Stimulated activated CD4-positive, alpha-beta T cell treated with anti-CD3 and anti-CD28 coated beads, Interleukin-15, amount 100 ng/mL, for 1 hour (primary cell): ENCODE measurements at places on chromosomes 5 and 9.

DNA sequence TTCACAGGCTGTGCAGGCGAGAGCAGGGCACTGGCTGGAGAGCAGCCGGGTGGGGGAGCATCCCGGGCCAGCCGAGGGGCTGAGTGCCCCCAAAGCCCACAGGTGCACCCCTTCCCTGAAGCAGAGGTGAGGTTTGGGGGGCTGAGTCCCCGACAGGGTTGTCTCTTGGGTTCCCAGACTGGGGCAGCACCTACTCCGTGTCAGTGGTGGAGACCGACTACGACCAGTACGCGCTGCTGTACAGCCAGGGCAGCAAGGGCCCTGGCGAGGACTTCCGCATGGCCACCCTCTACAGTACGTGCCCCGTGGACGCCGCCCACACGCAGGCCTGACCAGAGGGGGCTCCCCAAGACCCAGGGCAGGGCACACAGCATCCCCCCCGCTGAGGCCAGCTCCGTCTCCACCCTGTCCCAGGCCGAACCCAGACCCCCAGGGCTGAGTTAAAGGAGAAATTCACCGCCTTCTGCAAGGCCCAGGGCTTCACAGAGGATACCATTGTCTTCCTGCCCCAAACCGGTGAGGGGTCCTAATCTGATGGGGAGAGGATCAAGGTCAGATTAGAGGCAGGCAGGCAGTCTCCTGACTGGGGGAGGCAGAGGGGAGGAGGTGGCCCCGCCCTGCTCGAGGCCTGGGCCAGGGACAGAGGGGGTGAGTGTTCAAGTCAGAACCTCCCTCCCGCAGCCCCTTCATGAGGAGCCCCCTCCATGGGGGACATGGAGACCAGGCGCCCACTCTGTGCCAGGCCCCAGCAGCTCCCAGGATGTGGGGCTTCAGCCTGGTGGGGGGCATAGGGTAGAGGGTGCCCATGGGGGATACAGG is 2.7 kb downstream of the PTGDS start:
- DNase-seq, result no peak

DNA sequence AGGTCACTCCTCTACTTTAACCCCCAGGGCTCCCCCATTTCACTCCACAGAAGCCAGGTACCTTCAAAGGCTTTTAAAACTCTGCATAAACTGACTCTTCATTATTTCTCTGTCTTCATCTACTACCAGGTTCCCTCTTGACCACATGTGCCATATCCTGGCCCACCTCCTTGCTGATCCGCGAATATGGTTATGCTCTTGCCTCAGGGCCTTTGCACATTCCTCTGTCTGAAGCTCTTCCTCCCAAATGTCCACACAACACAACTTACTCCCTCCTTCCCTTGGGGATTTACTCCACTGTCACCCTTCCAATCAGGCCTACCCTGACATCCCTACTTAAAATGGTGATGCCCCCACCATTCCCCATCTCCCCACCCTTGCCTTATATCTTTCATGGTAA is 134.6 kb upstream of the ANKRD55 start:
- DNase-seq, result no peak

DNA sequence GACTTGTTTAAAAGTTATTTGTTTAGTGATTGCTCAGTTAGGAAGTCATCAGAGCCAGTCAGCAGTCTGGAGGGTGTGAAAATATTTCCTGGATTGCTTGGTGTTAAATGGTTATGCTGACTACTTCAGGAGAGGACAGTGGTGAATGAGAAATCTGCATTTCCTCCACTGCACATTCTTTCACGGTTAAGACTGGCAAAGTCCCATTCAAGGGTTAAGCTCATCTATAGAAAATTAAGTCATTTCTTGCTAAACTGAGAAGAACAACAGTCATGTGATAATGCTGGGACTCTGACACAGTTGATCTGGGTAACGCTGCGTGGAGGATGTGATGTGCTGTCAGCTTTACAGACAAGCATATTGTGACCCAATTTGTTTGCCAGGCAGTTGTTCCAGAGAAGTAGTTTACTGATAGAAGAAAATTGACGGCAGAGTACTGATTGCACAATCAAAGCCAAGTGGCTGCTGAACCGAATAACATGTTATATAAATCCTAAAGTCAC is 80.4 kb downstream of the GRAMD2B start:
- DNase-seq, result no peak

GRCh38 chr5:82917584-82917983 is 159.6 kb downstream of the TMEM167A start:
- no peak for DNase-seq

GRCh38 chr5:32379421-32379820 is 65.1 kb downstream of the ZFR start:
- no peak for DNase-seq

- no peak for DNase-seq
Measured at GRCh38 chr9:108617676-108618075, 238.1 kb downstream of the ACTL7B start.

DNA sequence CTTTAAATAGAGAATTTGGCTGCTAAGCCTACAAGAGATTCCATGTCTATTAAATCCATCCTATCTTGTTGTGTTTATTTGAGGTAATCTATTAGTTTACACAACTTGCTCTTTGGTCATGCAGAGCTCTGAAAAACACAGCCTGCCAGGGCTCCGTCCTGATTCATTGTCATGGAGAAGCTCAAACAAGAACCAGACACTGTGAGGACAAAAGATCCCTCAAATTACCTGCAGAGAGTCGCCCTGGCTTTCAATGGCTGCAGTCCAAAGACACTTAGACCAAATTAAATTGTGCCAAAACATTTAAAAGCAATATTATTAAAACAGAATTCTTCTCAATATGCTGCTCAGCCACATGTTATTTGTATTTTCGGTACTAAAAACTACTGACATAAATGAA is 60.1 kb downstream of the CDH18 start:
- DNase-seq, result no peak

DNA sequence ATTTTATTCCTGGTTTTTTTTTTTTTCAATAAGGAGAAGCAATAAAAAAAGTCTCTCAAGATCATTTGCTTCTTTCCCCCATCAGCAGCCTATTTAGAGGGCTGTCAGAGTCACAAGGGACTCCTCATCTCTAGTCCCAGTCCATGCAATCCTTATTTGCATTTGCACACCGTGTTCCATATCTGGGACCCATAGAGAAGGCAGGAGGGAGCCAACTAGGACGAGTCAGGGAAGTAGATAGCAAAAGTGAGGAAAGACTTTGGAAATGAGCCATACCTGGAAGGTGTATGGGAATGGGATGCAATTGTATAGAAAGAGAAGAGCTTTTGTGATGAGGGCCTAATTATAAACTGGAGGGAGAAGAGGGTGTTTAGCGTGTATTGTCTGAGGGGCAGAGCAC is 160.0 kb downstream of the PIK3R1 start:
- DNase-seq, result no peak

DNA sequence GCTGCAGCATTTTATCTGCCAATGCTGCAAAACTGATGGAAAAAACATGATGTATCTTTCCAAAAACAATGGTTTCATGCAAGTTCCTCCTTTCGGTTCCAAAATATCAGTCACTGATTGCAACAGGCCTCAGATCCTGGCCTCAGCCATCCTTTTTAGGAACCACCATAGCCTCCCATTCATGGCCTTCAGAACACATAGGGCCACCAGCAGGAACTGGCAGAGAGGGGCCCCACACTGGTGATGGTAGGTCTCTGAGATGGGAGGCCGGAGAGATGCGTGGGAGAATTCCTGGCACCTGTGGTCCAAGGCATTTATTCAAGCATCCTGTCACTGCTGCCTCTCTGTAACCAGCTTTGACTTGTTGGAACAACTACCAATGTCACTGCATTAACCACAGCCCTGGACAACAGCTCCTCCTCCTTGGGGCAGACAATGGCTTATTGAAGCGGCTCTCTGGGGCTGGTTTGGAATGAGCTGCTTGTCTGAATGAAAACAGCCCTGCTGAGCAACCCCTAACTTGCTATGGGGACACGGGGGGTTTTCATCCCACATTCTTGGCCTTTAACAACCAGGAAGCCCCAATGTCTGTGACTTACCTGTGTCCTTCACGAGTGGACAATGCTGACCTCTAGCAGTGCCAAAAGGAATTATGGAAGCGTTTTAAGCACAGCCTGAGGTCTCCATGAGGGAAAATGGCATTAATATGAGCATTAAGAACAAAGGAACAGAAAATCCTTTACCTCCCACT is 108.1 kb downstream of the LHFPL2 start:
- DNase-seq, result no peak

GRCh38 chr9:91119679-91120078 is 242.0 kb downstream of the AUH start:
- DNase-seq, result no peak

DNA sequence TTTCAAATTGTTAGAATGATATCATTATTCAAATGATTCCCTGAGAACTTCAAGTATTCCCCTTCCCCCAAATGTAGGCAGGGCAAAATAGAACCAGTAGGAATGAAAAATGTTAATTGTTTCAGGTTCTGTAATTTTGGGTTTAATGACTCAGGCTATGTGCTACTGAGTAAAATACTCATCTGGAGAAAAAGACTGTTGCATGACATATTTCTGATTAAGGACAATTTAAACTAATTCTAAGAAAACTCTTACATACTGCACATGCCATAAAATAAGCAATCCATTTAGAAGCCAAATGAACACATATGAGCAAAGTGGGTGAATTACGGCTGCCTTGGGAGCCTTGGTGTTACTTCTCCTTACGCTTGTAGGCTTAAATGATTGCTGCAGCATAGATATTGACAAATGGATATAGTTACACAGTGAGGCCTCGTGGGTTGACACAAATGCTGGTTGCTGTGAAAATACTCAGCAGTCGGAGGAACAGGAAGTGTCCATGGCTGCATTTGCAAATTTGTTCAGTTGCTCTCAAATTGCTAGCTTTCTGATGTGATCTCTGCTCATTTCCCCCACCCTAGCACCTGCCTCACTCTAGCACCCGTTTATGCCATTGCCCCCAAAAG is 174.9 kb upstream of the DMAC1 start:
- no peak for DNase-seq

DNA sequence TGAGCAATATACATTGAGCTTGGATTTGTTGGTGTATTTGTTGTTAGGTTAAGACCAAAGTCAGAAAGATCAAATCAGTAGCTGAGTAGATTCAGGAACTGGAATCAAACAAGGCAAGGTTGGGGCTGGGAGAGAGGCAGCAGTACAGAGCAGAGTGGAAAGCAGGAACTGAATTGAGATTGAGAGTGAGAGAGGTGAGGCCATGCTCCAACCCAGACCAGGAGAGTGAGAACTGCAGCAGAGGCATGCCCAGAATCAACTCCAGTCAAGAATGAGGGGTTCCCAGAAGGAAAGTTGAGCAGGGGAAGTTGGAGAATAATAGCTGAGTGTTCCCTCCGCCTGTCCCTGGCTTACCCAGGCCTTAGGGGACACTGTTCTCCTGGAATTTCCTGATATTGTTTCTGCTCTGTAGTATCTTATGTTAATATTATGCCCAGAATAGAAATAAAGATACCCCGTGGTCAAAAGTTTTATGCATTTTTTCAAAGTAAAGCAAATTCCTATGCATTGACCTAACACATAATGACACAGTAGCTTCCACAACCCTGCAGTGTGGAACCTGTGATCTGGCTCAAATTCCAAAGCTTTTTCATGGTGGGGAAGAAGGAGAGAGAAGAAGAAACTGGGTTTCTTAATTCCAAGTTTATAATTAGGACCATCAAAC is 82.7 kb downstream of the SV2C start:
- DNase-seq, result no peak

GRCh38 chr5:115342590-115343377 is 46.3 kb upstream of the CCDC112 start:
- DNase-seq, result no peak

- no peak for DNase-seq
Measured at GRCh38 chr5:145294331-145294730, 540.8 kb downstream of the PRELID2 start.

DNA sequence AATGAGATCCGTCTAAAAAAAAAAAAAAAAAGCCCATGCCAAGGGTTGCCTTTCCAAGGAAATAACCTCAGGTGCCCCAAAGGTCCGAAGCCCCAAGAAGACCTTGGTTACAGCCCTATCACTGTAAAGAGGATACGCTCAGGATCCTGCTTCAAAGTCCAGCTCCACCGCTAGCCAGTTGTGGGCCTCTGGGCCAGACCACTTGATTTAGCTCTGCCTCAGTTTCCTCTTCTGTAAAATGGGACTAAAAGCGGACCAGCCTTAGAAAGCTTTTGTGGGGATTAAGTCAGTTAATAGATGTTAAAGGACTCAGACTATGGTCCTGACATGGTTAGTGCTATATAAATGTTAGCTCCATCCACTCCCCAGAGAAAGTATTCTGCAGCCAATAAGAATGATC is 48.7 kb upstream of the ORM1 start:
- no peak for DNase-seq

- DNase-seq, result no peak
Measured at GRCh38 chr9:89702401-89702800, 97.6 kb downstream of the GADD45G start.

DNA sequence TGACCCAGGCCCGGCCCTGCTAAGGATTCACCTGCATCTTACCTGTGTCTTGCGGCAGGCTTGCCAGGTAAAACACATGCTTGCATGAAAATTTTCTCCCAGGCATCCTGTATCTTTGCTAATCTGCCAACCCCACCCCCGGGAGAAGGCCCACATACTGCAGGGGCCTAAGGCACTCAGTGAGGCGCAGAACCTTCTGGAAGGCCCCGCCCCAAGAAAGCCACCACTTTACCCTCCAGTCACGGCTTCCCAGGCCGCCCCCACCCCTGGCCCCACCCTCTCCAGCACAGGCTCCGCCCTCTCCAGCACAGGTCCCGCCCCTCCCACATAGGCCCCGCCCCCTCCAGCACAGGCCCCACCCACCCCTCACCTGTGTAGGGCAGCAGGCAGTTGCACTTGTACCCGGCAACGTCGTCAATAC is 29.8 kb upstream of the SEC16A start:
- no peak for DNase-seq

GRCh38 chr5:177546258-177546741 is 8.1 kb downstream of the FAM193B start:
- no peak for DNase-seq

DNA sequence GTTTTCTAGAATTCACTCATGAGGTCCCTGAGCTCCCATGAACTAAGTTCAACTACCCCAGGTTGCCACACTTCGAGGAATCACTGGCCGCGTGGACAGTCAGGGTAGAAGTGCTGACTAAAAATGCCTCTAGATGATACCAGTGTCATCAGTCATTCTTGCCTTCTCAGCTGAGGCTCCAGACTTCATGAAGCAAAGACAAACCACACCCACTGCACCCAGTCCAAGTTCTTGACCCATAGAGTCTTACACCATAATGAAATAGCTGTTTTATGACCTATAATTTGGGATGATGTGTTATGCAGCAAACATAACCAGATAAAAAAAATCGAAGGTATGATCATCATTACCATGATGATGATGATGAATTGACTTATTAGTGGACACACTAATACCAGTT is 632.9 kb upstream of the TLE4 start:
- DNase-seq, result no peak

GRCh38 chr9:12956805-12957204 is 182.0 kb downstream of the LURAP1L start:
- DNase-seq, result no peak

GRCh38 chr9:111839987-111840386 is 45.2 kb upstream of the SHOC1 start:
- DNase-seq, result no peak

GRCh38 chr5:96321345-96321744 is 111.7 kb downstream of the PCSK1 start:
- no peak for DNase-seq
